Coronary artery (tissue), 2 donors: ENCODE measurements at places on chromosomes 11 and 22.

DNA sequence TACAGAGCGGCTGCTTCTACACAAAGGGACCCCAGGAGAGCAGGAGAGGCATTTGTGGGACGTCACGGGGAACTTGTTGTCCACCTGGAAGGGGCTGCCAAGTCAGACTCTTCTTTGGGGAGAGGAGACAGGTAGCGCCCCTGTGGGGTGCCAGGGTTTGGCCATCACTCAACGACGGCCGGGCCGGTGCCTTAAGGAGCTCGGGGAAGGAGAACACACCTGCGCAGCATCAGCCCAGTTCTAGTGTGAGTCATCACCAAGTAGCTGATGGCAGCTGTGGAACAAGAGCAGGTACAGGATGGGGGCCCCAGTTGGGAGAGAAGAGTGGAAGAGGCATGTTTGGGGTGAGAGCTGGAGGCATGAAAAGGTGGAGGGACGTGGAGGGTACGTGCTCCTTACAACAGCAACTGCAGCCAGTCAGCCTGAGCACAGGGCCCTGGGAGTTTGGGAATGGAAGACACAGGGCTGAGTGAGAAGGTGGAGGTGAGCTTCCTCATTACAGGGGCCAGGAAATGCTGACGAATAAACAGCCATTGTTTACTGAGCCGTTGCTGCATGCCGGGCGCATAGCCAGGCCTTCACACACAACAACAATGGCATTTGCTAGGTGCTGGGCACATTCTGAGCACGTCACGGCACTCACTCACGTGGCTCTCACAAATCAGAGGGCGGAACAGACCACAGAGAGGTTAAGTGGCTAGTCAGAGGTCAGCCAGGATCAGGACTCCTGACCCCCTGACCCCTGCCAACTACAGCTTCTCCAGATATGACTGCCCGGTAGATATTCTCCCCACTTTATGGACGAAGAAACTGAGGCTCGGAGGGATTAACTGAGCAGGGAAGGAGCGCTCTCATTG, 29.1 kb upstream of the TP53I11 start:
- DNase-seq = no peak

DNA sequence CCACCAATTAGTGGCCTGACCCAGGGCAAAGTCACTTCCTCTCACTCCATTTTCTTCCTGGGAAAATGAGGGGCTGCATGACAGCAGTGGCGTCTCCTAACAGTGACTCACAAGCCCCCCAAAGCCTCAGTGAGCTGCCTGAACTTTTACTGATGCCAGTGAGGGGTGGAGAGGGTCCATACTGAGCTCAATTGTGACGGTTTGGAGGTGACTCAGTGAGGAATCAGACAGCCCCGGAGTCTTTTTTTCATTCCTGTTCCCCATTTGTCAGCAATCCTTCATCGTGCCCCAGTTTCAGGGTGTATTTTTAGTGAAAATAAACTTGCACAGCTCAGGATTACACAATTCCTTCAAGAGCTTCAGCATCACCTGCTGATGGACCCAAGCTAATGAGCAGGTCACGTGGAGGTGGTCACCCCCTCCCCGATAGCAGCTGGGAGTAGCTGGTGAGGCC, 30.1 kb upstream of the RASD2 start:
- DNase-seq = no peak

DNA sequence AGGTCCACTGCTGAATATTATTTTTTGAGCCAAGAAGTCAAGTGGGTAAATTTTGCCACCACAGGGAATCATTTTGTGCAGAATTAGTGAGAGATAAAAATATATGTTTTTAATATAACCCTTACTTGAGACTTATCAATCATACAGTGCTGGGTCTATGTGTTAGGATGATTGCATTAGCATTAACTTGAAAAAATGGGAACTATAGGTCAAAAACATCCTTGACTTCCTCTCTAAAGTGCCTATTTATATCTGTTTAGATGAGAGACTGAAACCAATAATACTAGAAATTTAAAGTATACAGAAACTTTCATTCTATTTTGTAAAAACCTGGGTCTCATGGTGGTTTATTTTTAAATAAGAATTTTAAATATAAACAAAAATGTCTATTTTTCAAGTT, 65.1 kb upstream of the CARD18 start:
- no peak for DNase-seq

DNA sequence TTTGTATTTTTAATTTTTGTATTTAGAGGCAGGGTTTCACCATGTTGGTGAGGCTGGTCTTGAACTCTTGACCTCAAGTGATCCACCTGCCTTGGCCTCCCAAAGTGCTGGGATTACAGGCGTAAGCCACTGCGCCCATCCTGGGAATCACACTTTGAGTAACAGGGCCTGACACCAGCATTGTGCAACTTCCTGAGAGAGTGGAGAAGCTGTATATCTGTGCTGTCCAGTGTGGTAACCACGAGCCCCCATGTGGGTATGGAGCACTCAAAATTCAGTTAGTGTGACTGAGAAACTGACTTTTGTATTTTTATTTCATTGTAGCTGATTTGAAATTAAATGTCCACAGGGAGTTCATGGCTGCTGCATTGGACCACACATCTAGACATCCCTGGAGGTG, 36.2 kb downstream of the MPPED1 start:
- DNase-seq = no peak

- no peak for DNase-seq
Measured at GRCh38 chr11:32071811-32072210, 19.1 kb upstream of the RCN1 start.

DNA sequence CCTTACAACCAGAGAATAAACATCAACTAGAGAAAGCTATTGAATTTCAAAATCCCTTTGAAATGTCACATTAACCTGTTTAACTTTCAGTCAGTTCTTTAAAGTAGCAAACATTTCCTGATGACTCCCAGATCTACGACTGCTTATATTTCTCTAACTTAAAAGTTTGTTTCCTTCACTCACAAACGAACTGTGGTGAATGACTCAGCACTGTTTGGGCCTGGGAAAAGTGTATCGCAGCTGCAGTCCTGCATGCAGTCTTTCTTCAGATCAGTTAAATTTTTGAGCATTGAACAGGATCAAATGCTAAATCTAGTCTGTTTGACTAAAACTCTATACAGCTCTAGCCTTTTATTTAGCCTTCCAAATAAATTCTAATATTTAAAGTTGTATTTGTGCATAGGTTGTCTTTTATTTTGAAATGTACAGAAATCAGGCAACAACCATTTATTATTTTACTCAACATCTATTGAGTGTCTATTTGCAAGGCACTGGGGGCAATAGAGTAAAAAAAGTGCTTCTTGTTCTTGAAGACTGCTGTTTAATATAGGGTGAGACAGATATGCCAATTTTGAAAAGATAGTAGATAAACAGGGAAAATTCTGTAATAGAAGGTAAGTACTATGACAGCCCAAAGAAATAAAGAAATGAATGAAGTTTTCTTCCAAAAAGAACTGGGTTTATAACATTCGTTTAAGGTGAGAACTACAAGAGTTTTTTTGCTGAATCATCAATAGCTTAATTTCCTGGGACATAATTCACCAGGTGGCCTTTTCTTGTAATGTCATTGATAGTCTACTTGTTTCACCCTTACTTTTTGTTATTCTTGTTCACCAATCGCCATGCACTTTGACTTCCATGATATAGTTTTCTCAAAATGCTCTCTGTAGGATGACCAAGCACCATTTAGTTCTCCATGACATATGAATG, 235.4 kb downstream of the METTL15 start:
- no peak for DNase-seq

- DNase-seq = no peak
Measured at GRCh38 chr11:12291313-12291712, 86.1 kb upstream of the PARVA start.

GRCh38 chr22:42808521-42808920, 48.6 kb downstream of the ARFGAP3 start:
- no peak for DNase-seq

- no peak for DNase-seq
Measured at GRCh38 chr11:9568161-9568853, 5.2 kb upstream of the WEE1 start.

GRCh38 chr22:23204125-23204488, 23.8 kb downstream of the BCR start:
- no peak for DNase-seq

GRCh38 chr11:78061921-78062311, 1.7 kb upstream of the THRSP start:
- DNase-seq = no peak
